SK-N-DZ (cell line): ENCODE measurements at places on chromosomes 6 and 20.

- no peak for DNase-seq
These were observed 490.8 kb downstream of the CBLN4 start for GRCh38 chr20:55514531-55514930.

DNA sequence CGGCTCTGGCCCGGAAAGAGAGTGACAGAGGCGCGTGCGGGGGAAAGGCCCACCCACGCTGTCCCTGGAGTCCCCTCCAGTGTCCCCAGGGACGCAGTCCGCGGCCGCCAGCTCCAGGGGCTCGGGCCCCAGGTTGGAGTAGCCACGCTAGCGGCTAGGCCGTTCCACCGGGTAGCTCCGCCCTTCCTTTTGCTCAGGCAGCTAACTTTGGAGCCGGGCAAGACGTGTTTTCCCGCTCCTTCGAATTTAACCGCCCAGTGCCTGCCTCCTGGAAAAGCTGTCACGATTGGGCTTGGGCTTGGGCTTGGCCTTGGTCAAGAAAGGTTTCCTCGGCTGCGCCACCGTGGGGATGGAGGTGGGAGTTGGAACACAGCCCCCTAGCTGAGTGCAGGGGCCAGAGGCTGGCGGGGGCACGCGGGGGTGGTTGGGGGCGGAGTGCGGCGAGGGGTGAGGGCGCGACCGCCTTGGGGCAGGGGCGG lies 4.7 kb downstream of the LINC00237 start:
- DNase-seq, result no peak

- DNase-seq, result peak; percentile 55
These were observed 156.3 kb upstream of the EPHA7 start for GRCh38 chr6:93575495-93576267.

DNA sequence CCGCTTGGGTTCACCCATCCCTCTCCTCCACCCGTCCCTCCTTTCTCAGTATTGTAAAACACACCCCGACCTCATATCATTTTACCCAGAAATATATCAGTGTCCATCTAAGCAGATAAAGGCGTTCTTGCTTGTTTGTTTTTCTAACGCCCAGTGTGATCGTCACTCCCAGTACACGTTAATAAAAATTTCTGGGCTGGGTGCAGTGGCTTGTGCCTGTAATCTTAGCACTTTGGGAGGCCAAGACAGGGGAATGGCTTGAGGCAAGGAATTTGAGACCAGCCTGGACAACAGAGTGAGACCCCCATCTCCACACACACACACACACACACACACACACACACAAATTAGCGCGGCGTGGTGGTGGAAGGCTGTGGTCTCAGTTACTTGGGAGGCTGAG lies 24.4 kb upstream of the TFAP2C start:
- DNase-seq, result no peak

DNA sequence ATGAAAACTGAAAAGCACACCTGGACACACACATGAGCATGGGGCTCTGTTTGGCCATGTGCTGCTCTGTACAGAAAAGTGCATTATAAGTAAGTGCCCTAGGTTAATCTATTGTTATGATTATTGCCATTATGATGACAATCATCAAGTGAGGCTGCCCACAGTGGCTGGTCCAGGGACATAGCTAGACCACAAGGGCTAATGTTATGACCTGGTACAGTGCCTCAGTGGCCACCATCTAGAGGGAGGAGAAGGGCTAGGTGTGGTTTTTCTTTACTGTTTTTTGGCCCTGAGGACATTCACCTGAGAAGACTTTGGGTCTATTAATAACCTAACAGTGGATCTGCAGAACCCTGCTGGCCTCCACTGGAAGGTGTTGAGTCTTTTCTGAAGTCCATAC lies 86.1 kb downstream of the GJA10 start:
- DNase-seq, result no peak

DNA sequence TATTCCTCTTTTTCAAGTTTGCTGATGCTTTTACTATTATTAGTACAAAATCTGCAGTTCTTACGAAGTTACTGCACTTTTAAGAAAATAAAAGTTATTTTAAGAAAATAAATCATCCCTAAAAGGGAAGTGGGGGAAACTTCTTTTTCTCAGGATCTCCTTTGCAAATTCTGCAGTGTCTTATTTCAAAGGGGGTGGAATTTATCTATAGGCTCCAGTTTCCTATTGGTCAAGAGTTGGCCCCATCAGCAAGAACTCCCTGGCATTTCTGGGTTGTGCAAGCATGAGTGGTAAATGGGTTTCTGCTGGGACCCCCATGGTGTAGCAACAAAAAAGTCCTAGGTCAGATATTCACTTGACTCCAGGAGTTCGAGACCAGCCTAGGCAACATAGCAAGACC lies 136.3 kb upstream of the PRDM1 start:
- DNase-seq, result no peak

- DNase-seq, result peak; percentile 11
These were observed 201.1 kb upstream of the RREB1 start for GRCh38 chr6:6906570-6907213.

- DNase-seq, result no peak
These were observed 27.0 kb downstream of the RPRD1B start for GRCh38 chr20:38060536-38060935.

GRCh38 chr6:166598441-166599138 lies 12.1 kb upstream of the RAMACL start:
- DNase-seq, result no peak

- DNase-seq, result no peak
These were observed 877.7 kb upstream of the CITED2 start for GRCh38 chr6:140252099-140252498.

GRCh38 chr6:106098383-106099234 lies 12.5 kb downstream of the PRDM1 start:
- no peak for DNase-seq

GRCh38 chr20:63698739-63699465 lies 2.5 kb downstream of the TNFRSF6B start:
- DNase-seq, result no peak

- no peak for DNase-seq
These were observed 33.2 kb upstream of the TASP1 start for GRCh38 chr20:13671916-13672378.

- DNase-seq, result no peak
These were observed 207.7 kb upstream of the DTNBP1 start for GRCh38 chr6:15870333-15871043.

DNA sequence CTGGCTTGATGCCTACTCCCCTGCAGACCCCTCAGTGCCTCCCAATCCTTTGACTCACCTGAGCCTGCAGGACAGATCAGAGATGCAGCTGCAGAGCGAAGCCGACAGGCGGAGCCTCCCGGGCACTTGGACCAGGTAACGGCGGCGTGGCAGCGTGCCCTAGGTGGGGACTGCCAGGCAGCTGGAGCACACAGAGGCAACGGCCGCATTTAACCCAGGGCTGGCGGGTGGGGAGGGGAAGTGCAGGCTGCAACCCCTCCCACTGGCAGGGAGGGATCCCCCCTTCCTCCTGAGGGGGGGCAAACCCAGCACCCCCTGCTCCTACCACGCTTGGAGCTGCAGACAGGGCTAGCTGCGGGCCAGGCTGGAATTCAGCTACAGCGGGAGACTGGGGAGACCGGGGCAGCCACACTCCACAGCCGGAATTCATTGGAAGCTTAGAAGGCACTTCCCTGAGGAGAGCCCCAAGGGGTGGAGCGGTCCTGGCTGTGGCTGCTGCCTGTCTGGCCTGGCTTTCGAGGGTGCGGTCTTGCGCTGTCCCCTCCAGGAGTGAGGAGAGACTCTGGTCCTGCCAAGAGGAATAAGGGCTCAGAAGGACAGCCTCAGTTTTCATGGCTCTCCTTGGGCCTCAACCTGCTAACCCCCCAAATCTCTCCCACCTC lies at the start of gene MATN4:
Gene MATN4 (minus strand): TSS at position 183 of the 662 bp plus-strand sequence. CDS start 2,717 bp downstream, outside the sequence.
- DNase-seq, result no peak

DNA sequence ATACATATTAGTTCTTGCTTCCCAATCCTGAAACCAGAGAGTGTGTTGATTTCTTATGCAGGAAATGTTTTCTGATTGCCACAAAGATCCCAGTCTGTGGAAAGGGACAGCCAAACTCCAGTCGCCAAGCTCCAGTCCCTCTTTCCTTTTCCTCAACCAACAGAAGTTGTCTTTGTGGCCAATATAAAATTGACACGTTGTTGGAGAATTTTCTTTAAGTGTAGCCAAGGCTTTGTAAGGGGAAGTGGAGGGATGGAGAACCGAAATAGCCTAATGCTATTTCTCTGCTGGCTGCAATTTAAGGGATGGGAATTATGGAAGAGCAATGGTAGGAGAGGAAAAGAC lies 5.4 kb downstream of the ADGRB3 start:
- no peak for DNase-seq

- no peak for DNase-seq
These were observed 34.1 kb downstream of the TAF4 start for GRCh38 chr20:62031462-62032092.

GRCh38 chr6:117237561-117237960 lies 27.8 kb upstream of the VGLL2 start:
- no peak for DNase-seq

DNA sequence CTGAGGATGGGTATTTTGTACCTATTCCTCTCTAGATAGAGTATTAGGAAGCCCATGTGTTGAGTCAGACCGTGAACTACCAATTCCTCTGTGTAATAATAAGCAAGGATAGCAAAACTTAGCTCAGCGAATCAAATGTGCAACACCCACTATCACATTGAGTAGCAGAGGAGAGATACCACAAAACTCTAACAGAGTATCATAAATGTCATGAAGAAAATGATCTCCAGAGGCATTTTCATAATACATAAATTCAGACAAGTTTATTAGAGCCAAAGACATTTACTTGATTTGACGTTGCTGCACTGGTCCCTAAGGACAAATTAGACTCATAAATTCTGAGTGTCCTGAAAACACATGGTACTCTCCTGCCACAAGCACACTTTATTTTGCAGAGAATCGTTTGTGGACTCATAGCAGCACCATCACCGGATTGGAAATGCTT lies 245.2 kb downstream of the HAO1 start:
- DNase-seq, result no peak

- no peak for DNase-seq
These were observed 11.6 kb upstream of the CALHM6 start for GRCh38 chr6:116449565-116449964.

DNA sequence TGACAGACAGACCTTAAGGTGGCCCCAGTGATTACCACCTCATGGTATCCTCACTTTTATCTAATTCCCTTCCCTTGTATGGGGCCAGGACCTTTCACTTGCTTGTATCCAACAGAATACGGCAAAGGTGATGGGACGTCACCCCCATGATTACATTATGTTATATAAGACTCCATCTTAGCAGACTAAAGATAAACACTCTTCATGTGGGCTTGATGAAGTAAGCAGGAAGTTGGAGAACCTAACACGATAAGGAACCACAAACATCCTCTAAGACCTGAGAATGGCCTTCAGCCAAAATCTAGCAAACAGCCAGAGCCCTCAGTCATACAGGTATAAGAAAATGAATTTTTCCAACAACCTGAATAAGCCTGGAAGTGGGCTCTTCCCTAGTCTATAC lies 8.0 kb downstream of the SLC17A3 start:
- DNase-seq, result no peak

GRCh38 chr6:26175428-26176181 lies 88.4 kb downstream of the HFE start:
- DNase-seq, result peak; percentile 67

DNA sequence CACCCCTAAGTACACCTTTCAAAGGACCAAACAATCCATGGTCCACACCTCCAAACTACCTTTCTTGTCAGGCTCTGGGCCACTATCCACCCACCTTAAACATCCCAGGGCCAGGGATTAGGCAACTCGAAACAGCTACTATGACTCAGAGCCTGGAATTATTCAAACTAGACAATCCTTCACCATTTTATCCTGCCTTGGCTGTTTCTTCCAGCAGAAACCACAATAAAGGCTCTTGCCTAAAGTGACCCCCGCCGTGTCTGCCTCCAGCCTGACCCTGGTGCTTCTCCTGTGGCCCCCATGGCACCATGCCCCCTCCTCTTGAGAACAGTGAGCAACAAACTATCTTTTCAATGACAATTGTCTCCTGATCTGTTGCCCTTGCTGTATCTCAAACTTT lies 195.5 kb downstream of the EPM2A start:
- DNase-seq, result no peak

DNA sequence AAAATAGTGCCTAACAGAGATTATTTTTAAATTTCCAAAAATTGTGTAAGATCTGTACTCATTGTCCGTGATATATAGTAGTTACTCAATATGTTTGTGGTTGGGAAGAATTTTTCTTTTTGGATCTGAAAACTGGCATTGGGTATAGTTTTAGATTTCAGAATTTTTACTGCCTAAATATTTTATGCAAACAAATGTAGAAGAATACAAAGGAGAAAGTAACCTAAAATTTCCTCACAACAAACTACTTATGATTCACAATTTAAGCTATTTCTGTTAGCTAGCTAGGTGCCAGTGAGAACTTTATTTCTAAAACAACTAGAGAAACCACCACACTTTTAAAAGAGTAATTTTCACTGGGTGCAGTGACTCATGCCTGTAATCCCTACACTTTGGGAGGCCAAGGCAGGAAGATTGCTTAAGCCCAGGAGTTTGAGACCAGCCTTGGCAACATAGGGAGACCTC lies 38.8 kb downstream of the SESN1 start:
- no peak for DNase-seq

GRCh38 chr6:165060720-165061119 lies 248.7 kb downstream of the C6orf118 start:
- no peak for DNase-seq

DNA sequence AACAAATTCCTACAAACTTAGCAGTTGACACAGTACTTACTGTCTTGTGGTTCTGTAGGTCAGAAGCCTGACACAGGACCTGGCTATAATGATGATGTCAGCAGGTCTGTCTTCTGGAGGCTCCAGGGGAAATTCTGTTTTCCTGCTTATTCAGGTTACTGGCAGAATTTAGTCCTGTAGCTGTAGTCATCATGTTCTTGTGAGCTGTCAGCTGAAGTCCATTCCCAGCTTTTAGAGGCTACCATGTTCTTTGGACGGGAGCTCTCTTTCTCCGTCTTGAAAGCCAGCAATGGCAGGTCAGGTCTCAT lies 99.2 kb downstream of the HIVEP1 start:
- DNase-seq, result no peak

DNA sequence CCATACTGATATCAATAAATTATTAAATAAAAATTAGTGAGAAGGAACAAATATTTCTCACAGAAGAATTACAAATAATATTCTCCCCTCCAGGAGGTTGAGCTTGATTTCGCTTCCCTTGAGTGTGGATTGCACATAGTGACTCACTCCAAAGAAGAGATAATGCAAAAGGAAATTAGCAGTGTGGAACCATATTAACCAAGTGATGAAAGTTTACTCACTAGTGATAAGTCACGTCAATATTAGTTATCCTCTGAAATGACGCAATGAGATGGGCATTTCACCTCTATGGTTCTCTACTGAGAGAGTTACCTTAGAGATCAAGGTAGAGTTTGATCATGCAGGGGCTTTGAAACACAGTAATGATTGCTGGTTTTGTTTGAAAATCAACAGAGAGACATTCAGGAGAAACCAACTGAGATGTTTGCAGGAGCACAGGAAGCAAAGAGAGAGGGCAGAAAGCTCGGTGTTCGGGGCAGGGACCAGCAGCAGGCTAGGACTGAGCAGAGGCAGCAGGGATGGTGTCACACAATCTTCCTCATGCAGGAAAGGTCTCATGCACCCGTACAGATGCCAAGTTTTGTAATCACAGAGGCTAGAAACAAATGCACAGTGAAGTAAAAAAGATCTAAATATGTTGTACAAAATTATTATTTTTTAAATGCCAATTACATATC lies 634.5 kb downstream of the QKI start:
- DNase-seq, result no peak
